ENCODE measurements at places on chromosomes 7 and 10. TPM values are rescaled to one million over a fixed set of nuclear protein-coding genes. Genes with fewer than 3 reads are reported as not detected.

Gene SCIN
- polyA plus RNA-seq, result 0.34 TPM

Gene RBM20
- polyA plus RNA-seq, result 13.5 TPM

- DNase-seq, result no peak
These were observed 4.8 kb upstream of the CPA4 start for GRCh38 chr7:130288168-130288567.

GRCh38 chr7:106041140-106041717, 70.9 kb downstream of the SYPL1 start:
- DNase-seq, result no peak

Gene SPDYE6
- 5.3 TPM for polyA plus RNA-seq

DNA sequence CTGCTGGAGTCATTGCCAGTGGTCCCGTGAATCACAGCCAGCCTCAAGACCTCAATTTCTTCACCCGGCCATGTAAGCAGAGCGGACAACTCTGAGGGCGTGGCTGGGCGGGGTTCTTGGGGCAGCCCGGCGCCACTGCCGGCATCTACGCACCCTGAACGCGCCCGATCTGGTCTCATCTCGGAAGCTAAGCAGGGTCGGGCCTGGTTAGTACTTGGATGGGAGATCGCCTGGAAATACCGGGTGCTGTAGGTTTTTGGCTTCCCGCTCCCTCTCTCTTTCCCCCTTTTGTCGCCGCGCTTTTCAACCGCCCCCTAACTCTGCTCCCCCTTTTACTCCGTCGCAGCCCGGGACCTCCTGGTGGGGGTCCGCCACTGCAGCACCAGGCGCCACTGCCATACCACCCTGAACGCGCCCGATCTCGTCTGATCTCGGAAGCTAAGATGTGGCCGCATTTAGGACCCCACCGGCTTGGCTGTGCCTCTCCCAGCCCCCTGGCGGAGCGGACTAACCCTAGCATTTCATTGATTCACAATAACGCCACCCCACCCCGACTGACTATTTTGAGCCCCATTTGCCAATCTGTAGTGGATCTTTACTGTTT, 25.3 kb downstream of the GARIN1A start:
- no peak for DNase-seq

Gene CDK13
- polyA plus RNA-seq, result 37.7 TPM

Gene TMEM184A
- polyA plus RNA-seq, result 0.78 TPM

DNA sequence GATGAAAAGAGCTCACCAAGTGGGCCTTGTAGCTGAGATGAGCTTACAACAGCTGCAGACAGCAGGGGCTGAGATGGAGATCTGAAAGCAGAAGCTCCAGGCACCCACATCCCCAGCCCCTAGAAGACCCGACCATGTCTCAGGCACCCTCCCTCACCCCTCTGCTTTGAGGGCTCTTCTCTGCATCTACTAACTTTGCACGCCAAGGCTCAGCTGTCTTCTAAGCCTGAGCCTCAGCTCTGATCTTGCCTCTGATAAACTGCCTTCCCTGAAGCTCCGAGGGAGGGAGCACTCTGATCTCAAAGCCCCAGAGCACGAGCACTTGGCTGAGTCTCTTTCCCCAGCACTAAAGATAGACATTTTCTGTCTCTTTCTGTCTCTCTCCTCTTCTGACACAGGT, 42.0 kb downstream of the ANXA8 start:
- DNase-seq, result no peak

DNA sequence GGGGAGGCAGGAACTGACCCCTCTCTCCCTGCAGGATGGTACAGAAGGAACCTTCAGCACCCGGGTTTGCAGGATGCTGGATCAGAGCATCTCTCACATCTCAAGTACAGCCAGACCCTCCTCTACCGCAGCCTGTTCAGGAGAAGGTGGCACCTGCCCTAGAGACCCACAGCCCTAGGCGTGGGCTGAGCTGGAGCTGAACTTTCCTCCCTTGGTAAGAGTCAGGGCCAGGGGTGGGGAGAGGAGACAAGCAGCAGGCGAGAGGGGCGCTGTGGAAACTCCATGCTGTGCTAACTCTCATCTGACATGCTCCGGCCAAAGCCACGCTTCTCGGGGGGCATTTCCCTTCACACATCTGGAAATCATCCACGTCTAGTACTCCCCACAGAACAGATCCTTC, 154.4 kb downstream of the DIP2C start:
- no peak for DNase-seq

Gene CLCN1
- polyA plus RNA-seq, result 2.6 TPM

All from forelimb muscle (tissue), 1 donor.